ENCODE measurements at places on chromosomes 7 and 10.

GRCh38 chr7:123819001-123819400 lies 26.0 kb upstream of the HYAL4 start:
- no peak for DNase-seq

DNA sequence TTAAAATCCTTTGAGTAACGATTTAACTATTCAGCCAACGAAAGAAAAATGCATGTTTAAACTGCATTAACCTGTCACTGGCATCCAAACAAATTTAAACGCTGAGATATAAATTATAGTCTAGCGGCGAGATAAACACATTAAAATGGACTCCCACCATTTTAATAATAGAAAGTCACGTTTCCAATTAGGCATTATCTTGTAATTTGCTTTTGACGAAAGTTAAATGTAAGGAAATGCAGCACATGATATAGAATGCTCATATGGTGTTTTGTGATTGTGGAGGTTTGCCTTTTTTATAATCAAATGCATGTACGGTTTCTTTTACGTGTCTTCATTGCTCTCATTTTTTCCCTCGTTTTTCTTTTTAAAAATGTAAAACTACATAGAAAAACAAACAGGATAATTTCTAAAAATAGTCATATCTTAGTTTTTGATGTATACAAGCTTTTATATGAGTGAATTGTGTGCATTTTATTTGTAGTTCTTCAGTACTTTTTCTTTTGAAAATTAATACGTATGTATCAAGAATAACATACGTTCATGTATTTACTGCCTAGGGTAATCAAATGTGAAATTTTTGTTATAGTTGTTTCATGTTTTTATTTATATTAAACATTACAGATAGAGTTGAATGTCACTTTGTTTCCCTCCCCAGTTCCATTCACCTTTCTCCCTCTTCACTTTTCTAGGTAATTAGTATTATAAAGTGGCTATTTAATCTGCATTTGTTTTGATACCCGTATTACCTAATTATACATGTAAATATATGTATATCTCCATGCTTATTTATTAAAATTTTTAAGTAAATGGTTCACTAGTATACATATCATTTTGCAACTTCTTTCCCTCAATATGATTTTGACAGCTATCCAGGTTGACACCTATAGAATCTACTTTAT lies 1.1 kb upstream of the KLF14 start:
- no peak for DNase-seq

DNA sequence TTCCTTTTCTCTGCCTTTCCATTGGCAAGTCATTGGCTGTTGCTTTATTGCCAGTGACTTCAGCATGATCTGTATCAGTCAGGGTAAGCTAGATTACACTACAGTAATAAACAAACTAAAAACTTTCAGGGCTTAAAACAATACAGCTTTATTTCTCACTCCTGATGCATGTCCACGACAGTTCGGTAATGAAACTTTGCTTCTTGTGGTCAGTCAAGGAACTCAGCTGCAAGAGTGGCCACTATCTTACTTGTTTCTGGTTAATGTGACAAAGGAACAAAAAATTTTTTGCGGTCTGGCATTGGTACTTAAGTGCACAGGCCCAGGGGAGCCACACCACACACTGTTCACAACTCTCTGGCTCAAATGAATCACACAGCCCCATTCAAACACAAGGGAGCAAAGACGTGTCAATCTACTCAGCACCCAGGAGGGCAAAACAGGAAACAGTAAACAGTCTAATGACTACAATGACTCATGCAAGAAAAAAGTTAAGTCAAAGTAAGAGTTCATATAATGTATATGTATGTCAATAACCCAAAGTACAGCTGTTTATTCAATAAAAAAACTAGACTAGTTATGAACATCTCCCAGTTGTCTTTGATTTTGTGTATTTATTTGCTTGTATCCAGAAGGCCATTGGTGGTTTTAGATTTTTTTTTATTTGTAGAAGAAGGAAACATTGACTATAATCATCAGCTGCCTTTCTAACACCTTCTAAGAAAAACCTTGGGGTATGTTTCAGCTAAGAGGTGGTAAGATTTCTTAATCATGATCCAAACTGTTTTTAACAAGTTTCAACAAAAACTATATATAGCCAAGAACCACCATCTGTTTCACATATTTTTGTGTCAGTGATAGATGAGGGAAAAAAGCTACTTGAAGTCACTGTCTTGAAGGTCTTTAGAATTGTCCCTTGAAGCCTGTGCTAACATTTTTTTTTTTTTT lies 134.4 kb upstream of the FAM3C start:
- peak; percentile 3 for DNase-seq

GRCh38 chr10:24465891-24466818 lies 257.2 kb downstream of the KIAA1217 start:
- DNase-seq: no peak

Data from stimulated activated CD4-positive, alpha-beta T cell treated with anti-CD3 and anti-CD28 coated beads, Interleukin-1b, Interleukin-23, amount 100 ng/mL, for 4 hours (primary cell).